Activated CD4-positive, alpha-beta T cell treated with anti-CD3 and anti-CD28 coated beads, Interleukin-2, amount 50 U/mL, for 4 hours (primary cell): ENCODE measurements at places on chromosomes 12 and 14.

GRCh38 chr12:89468648-89469326 is 55.8 kb downstream of the GALNT4 start:
- DNase-seq: no peak

GRCh38 chr12:72747111-72747849 is 475.1 kb downstream of the TRHDE start:
- DNase-seq: no peak

DNA sequence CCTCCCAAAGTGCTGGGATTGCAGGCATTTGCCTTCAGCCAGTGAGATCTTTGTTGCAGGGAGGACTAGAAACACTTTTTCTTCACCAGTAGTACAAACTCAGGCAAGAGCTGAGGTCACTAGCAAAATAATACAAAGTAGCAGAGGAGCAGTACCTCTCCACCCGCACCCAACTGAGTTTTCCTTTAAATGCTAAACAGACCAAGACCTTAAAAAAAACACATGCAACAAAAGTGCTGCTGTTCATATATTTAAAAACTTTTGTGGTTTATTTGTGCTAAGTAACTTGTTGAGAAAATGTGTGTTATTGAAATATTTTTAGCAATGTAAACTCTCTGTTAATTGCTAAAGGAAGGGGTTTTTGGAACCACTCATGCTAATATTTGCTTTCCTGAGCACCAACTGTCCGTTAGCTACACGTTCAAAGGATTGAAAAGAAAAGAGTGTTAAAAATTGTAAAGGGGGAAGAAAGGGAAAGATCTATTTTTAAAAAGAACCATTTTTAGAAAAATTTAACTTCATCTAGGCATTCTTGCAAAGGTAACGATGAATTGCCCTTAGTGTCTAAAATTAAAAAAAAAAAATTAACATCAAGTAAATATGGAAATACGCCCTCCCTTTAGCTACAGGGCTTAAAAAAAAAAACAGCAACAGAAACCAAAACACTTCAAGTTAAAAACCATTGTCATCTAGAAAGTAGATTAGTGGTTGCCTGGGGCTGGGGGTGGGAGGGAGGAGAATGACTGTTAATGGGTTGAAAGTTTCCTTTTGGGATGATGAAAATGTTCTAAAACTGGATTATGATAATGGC is 114.0 kb upstream of the KRAS start:
- DNase-seq: peak; percentile 13

GRCh38 chr12:1632702-1633101 is 3.7 kb downstream of the WNT5B start:
- no peak for DNase-seq

GRCh38 chr14:84036840-84037239 is 1493.1 kb upstream of the FLRT2 start:
- DNase-seq: no peak

- DNase-seq: no peak
These were observed 18.8 kb downstream of the CLMN start for GRCh38 chr14:95300697-95301526.

- no peak for DNase-seq
These were observed 147.4 kb upstream of the EGLN3 start for GRCh38 chr14:34098045-34098984.

GRCh38 chr12:110366321-110367142 is 37.0 kb downstream of the ANAPC7 start:
- DNase-seq: no peak

GRCh38 chr12:52498946-52499345 is 5.9 kb upstream of the KRT6A start:
- DNase-seq: no peak

GRCh38 chr14:75885829-75886228 is 96.0 kb downstream of the TGFB3 start:
- no peak for DNase-seq
